ENCODE measurements at places on chromosomes 12 and 14.

GRCh38 chr12:128724468-128725046 lies 99.2 kb downstream of the SLC15A4 start:
- DNase-seq, result no peak

DNA sequence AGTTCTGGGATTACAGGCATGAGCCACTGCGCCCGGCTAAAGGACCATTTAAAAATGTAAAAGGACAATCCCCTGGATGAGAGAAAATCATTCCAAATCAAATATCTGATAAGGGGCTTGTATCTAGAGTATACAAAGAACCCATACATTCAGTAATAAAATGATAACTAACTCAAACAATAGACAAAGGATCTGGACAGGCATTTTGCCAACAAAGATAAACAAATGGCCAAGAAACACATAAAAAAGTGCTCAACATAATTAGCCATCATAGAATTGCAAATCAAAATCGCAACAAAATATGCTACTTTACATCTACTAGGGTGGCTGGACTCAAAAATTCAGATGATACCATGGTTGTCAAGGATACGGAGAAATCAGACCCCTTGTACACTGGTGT lies 8.5 kb upstream of the BICD1 start:
- no peak for DNase-seq

GRCh38 chr12:2250797-2251196 lies 198.0 kb downstream of the CACNA1C start:
- DNase-seq, result no peak

DNA sequence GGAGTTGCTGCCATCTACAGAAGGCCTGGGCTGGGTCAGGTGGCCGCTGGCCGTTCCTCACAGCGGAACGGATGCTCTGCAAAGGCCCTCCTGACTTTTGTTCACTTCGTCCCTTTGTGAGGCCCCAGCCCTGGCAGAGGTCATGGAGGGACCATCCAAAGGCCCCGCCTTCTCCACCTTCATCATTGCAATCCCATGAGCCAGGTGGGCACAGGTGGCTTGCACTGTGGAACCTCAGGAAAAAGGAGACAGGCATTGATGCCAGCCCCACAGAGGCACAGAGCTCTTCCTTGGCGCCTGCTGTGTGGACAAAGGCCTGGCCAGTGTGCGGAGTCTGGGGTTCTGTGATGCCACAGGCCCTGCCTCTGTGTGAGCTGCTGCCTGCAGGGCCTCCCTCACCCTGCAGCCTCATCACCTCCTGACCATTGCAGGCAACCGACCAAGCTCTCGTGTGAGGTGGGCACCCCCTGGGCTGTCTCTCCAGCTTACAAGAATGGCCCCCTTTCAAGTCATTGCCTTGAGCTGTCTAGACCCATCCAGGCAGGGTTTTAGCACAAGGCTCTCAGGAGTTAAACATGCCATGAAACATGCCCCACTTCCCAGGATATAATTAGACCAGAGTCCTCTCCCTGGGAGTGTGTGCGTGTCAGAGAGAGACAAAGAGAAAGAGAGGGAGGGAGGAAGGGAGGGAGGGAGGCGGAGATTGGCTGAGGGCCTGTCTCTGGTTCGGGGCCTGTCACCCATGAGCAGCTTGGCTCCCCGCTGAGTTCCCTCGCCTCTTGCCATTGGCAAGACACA lies 19.3 kb downstream of the NFKBIA start:
- no peak for DNase-seq

- no peak for DNase-seq
These were observed 827.2 kb downstream of the FLRT2 start for GRCh38 chr14:86357119-86357518.

DNA sequence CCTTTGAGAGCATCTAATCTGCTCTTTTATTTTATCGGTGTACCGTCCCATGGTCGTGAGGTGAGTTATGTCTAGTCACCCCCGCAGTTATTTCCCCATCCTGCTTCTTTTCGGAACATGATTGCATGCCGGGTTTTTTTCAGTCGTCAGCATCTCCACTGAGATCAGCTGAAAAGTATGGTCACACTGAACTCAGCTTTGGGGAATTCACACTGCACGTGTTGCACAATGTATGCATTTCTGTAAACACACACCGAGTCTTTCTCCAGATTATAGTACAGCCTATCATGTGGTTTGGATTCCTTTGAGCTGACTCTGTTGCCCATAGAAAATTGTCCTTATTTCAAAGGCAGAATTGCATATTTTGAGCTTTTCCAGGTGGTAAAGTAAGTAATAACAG lies 24.6 kb downstream of the PLXNC1 start:
- DNase-seq, result peak; percentile 84

DNA sequence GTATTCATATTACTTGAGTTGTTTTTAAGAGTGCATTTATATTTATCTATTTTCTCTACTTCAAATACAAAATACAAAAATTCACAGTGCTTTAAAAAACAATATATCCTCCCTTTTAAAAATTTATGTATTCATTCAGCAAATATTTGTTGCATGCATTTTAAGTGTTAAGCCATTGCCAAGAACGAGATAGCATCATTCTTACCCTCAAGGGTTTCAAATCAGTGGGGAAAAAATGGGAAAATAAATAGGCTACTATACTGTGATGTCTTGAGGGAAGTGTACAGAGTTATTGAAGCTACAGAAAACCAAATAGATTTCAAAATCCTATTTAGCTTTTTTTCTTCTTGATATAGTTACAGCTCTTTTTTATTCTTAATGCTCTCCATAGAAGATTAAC lies 23.2 kb downstream of the MRPS35 start:
- DNase-seq, result no peak

- no peak for DNase-seq
These were observed 475.0 kb downstream of the GLT1D1 start for GRCh38 chr12:129328235-129328634.

DNA sequence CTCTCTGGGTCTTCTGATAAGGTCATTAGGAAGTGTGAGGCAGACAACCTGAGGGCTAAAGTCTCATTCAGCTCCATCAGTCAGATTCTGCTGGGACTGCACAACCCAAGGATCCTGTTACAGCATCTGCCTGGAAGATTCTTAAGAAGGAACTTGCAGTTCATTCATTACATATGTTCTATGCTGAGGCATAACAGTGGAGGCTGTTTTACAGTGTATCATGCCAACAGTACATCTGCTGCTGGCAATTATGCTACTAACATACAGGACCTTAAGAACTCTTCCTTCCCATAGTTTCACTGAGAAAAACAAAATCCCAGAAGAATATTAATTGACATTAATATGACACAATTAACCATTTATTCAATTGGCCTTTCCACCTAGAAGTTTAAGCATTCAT lies 968.6 kb downstream of the DIO2 start:
- no peak for DNase-seq

DNA sequence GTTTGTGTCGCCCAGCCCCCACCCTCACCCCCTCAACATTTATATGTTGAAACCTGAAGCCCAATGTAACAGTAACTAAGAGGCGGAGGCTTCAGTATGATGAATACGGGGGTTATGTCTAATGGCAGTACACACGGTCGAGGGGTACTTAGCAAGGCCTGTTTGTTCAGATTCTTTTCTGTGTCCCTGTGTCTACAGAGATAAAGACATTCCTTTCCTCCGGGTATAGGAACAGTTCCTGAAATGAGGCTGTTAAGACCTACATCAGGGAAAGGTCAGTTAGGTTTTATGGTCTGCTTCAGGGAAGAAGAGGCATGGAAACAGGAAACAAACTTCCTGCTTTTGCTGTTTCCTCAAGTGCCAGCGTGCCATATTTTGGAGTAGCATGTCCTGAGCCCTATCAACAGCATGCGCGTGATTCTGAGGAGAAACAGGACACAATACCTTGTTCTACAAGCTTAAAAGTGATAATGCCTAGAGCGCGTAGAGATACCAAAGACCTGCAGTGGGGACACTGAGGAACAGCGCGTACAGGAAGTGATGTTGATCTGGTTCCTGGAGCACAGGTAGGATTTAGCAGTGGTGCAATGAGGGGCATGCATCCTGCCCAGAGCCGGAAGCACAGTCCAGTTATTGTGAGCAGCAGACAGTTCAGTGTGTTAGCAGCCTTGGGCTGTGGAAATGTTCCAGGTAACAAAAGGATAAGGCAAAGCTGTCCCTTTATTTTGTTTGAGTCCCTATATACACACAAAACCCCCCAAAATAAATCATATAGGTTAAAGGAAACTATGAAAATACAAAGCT lies 47.2 kb downstream of the FGD4 start:
- DNase-seq, result no peak

DNA sequence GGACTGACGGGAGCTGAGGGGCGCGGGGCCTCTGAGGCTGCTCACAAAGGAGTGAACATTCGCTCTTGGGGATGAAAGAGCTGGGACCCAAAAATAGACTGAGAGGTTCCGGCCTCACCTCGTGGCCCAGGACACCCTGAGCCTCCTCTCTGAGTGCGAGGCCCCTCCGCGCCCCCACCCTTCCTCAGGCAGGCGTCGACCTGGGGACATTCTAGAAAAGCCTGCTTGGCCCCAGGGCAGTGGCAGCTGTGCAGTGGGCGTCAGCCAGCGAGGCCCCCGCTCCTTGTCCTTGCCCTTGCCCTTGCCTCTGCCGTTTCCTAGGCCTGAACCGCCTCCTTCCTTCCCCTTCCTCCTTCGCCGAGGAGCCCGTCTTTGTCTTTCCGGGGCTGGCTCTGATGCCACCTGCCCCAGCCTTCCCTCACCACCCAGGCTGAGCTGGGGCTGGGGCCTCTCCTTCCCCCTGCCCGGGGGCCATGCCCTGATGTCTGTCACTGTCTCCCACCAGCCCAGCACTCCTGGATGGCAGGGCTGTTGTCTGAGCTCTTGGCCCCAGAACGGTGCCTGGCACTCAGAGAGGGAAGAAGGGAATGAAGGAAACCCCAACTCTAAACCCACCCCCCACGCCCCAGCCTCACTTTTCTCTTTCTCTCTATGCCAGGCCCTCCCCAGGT lies 208.2 kb upstream of the RTL1 start:
- no peak for DNase-seq

GRCh38 chr14:76669770-76670169 lies 91.5 kb upstream of the VASH1 start:
- no peak for DNase-seq

DNA sequence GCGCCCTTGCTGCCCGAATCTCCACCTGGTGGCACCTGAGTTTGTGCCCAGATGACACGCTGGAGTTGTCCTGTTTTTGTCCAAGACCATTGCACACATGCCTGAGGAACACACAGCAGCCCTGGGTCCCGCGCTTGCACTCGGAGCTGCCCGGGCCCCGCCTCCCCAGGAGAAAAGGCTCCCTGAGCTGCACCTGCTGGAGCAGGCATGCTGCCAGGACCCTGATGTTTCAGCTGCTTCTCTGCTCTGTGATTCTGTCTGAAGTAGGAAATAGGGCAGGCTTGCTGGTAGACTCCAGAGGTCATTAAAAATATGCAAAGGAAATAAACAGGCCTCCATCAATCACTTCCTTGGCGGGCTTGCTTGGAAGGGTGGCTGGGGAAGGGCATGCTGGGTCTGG lies 271.6 kb downstream of the CACNA1C start:
- no peak for DNase-seq

DNA sequence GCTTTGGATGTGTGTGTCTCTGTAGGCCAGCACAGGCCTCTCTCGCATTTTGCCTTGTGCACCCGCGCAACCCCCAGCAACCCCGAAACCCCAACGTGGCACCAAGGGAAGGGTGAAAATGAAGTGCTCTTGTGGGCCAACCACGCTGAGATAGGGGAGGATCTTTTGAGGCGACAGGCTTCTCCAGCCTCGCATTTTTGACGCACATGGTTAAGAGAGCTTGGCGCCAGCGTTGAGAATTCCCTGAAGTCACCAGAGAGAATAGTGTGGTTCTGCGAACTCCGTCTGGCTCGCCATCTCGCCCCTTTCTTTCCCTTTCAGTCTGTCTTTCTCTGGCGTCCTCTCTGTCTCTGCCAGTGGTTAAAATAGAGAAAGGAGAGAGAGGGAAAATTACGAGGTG lies 1.9 kb upstream of the TBX3 start:
- DNase-seq, result no peak

DNA sequence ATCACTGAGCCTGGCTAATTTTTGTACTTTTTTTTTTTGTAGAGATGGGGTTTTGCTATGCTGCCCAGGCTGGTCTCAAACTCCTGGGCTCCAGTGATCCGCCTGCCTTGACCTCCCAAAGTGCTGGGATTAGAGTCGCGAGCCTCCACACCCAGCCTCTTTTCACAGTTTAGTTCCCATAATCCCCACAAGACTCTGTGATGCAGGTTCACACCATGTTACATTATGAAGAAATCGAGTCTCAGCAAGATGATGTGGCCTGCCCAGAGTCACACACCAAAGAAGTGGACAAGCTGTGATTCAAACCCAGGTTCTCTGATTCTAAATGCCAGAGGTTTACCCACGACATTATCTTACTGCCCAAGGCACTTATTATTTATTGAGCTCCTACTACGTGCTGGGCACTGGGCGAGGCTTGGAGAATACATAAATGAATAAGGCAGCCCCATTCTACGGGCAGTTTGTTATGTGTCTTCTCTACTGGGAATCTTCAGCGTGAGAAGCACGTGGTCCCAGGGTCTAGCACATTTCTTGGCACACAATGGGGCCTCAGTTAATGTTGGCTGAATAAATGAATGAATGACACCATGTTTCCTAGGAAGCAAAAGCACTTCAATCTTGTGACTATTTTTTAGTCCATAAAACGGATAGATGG lies 23.5 kb upstream of the OASL start:
- DNase-seq, result no peak

- DNase-seq, result peak; percentile 71
These were observed 7.9 kb downstream of the IFFO1 start for GRCh38 chr12:6547987-6548386.

- no peak for DNase-seq
These were observed 23.3 kb downstream of the LMNTD1 start for GRCh38 chr12:25529738-25530137.

- no peak for DNase-seq
These were observed 170.9 kb upstream of the BMP4 start for GRCh38 chr14:54127526-54127925.

DNA sequence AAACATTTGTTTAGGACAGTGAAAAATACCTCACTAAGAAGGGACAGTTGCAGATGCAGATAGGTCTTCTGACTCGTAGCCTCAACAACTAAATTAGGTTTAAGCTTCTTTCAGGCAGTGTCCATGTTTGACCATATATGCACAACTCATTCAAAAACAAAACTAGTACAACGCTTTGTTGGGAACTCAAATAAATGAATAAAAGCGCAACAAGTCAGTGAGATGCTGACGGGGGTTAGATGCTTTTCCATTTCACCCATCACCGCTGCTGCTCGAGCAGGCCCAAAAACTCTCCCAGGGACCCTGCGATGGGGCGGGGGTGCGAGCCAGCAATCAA lies 633 bp downstream of the RPAP3 start:
- no peak for DNase-seq

GRCh38 chr12:123946152-123946515 lies 26.5 kb downstream of the CCDC92 start:
- no peak for DNase-seq

GRCh38 chr12:6332459-6332858 lies 9.4 kb downstream of the TNFRSF1A start:
- DNase-seq, result no peak

DNA sequence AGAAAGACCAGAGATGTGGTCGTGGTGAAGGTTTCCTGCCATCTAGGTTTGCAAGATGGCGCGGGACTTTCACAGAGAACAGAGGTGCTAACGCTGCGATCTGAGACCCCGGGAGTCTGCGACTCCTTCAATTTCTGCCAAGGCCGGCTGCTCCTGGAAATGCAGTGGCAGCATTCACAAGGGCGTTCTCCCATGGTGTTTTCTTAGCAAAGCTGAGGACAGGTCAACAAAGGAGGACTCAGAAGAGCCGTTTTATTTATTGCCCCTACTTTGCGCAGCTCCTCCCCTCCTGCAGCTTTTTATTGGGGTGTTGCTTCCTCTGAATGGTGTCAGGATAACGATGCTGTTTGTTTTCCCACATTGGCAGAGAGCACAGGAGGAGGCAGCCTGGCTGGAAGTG lies 86.3 kb downstream of the TMEM132C start:
- DNase-seq, result no peak

All from HS-27A (cell line).